Right lung (tissue), 10 donors: ENCODE measurements at places on chromosomes 1 and 21. TPM values are rescaled to one million over a fixed set of nuclear protein-coding genes. Genes with fewer than 3 reads are reported as not detected.

DNA sequence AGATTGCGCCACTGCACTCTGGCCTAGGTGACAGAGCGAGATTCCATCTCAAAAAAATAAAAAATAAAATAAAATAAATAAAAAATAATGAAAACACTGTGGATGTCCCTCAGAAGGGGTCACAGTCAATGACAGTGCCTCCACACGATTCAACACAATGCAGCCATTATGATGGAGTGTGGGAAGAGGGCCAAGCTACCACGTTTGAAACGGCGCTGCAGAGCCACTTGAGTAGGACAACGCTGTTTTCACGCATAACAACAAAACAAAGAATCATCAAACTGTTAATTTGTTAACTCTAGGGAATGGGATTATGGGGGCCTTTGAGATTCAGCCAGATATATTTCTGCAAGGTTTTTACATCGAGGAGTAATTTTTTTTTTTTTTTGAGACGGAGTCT lies 36.5 kb downstream of the NKAIN1 start:
- no peak for DNase-seq

DNA sequence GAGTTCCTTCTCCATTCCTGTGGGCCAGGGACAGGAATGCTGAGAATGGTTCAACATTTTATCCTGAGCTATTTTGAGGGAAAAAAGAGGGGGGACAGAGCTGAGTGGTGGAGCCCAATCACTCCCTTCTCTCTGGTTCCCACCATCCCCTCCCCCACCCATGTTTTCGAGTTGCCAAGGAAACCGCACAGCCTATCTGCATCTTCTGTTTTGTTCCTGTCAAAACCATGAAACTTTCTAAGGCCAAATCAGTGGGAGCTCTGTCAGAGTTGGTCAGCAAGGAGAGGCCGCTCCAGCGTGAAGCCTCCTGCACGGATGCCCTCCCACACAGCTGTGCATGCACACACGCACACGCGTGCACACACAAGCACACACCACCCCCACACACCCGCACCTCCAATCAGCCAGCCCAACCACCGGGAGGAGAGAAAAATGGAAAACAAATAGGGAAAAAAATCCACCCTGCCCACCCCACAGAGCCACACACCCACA lies 54.5 kb upstream of the ATP2B4 start:
- DNase-seq: no peak

- no peak for DNase-seq
These were observed 161.1 kb downstream of the DYRK1A start for GRCh38 chr21:37527716-37528115.

DNA sequence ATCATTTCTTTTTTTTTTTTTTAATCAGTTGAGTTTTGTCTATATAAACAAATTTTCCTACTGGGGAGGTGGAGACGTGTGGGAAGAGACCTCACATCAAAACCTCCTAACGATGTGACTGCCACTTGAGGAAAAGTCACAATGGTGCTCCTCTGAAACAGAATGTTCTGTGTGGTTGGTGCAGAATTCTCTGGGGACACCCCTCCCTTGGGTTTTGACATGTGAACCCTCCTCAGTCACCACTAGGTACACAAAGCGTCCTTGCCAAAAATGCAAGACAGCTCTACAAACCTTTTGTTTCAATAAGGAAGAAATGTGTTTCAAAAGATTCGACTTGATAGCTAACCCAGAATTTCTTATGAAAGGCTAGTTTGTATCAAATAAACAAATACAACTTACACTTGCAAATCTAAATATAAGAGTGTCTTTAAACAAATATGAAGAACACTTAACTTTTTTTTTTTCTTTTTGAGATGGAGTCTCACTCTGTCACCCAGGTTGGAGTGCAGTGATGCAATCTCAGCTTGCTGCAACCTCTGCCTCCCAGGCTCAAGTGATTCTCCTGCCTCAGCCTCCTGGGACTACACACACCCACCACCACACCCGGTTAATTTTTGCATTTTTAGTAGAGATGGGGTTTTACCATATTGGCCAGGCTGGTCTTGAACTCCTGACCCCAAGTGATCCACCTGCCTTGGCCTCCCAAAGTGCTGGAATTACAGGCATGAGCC lies 9.3 kb downstream of the SLC25A24 start:
- DNase-seq: no peak

The B3GALT2 gene
- polyA plus RNA-seq: 20.8 TPM
